Frontal cortex (tissue), 4 donors: ENCODE measurements at places on chromosomes 16 and 17.

DNA sequence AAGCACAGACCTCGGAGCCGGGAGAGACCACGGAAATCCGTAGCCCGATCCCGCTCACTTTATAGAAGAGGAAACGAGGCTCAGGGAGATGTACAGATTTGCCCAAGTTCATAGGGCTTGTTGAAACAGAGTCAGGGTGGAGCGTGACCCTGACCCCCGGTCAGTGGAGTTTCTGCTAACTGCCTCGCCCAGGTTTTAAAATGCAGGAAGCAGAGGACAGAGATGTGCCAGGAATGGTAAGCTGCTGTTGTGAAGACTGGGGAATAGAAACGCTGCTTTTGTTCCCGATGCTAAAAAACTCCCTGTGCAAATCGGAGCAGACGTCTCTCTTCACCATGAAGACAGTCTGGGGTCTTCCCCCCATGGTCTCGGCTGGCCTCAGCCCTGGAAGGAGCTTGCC, 403.0 kb downstream of the SEC14L1 start:
- no peak for DNase-seq

DNA sequence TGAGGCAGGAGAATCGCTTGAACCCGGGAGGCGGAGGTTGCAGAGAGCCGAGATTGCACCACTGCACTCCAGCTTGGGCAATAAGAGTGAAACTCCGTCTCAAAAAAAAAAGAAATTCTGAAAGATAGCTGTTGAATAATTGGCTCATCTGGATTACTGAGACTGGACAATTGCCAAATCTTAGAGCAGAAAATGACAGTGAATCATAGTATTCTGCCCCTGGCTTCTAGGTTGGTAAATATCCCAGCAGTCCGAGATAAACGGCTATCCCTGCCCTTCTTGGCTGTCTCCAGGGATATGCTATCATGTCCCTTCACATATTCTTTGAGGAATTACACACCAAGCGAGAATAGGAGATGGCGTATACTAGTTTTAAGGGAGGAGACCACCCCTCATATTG, 35.5 kb upstream of the METTL16 start:
- DNase-seq = no peak

DNA sequence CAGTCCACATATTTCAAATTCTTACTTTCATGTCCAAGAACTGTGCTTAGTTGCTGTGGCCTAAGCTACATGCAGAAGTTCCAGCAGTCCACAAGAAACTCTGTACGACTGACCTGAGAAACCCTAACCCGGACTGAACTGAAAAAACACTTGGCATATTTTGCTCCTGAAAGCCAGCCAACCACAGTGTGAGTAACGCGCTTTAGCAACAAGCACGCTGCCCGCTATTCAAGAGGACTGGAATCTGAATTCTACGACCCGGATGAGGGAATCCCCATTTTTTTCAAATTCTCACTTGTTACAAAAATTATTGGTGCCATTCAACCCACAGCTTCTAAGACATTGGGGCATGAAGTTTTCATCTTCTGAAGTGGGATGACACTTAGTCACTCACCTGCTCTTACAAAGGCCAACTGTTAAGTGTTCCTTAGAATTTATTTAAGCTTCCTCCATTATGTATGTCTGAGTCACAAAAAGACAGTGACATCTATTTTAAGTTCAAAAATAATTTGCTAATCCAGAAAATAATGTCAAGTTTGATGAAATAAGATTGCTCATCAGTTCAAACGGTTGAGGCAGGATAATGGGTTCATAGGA, 78.7 kb downstream of the CDYL2 start:
- no peak for DNase-seq

GRCh38 chr16:22190081-22190775, 15.8 kb upstream of the EEF2K start:
- peak; percentile 85 for DNase-seq

GRCh38 chr17:16511593-16511992, 19.6 kb upstream of the LRRC75A start:
- DNase-seq = no peak

DNA sequence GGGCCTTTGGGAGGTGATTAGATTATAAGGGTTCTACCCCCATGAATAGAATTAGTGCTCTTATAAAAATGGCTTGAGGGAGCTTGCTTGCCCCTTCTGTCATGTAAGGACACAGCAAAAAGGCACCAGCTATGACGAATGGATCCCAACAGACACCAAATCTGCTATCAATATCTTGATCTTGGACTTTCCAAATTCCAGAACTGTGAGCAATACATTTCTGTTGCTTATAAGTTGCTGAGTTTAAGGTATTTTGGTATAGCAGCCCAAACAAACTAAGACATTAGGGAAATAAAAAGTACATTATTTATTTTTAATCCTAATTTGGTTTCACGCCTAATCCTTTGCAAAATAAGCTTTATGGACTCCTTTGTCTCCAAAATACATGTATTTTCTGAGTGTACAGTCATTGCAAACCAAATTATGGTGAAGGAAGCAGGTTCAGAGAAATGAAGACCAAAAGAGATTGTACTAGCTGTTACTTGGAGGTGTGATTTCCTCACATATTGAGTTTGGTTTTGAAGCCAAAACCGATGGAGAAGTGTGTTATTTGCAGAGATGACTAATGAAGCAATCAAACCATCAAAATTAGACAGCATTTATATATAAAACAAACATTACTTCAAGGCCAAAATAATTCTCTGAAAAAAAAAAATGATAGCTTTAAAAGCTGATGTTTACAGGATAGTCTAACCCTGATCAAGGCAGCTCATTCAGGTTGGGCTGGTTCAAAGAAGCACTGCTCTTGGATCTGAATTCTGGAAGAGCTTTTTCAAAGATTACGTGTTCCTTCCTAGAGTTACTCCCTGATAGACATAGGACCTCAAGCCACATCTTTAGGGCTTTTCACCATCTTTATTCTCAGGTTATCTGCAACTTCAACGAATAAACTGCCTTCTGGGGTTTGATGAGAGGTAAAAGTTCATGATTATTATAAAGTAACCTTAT, 71.6 kb downstream of the MYO1D start:
- no peak for DNase-seq

GRCh38 chr17:7107012-7107754, 7.4 kb downstream of the ASGR2 start:
- DNase-seq = no peak
